ENCODE measurements at places on chromosomes 6 and 20.

- DNase-seq: no peak
These were observed 157.3 kb downstream of the DTNBP1 start for GRCh38 chr6:15505463-15505918.

DNA sequence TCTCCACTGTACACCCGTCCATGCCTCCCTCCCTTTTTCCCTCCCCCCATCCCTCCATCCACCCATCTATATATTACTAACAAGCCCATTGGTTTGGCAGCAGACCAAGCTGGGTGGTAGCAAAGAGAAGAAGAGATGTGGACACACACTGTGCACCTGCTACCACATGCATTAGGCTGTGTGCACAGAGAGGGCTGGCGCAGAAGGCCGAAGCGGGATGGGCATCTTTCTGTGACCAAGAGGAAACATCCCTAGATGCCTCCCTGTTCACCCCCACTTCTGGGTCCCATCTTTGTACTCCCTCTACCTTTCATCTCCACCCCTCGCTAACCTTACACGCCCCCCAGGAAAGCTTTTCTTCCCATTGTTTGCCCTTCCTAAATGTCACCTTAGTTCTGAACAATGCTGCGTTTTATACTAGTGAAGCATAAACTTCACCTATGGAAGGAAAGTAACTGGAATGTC lies 64.9 kb upstream of the AFDN start:
- no peak for DNase-seq

- no peak for DNase-seq
These were observed 102.3 kb downstream of the FILIP1 start for GRCh38 chr6:75391276-75391675.

GRCh38 chr6:51273228-51273961 lies 454.7 kb downstream of the TFAP2B start:
- no peak for DNase-seq

DNA sequence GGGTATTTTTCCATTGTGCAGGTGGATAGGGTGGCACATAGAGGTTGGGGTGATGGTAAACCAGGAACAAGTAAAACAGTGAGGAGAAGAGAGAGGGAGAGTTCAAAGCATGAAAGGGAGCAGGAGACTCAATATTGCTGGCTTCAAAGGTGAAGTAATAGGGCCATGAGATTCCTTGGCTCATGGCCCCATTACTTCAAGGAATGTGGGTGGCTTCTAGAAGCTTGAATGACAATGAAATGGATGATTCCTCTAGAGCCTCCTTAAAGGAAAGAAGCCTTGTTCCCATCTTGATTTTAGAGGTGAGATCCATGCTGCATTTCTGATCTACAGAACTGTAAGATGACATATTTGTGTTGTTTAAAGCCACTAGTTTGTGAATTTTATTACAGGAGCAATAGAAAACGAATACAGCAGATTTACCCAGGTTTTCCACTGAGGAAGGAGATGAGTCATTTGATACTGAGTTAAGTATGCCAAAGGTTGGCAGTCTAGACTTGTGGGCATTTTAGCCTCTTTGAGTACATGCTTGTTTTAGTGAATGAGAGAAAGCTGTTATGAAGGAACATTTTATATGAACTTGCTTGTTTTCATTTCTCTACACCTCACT lies 110.4 kb downstream of the PLCB4 start:
- no peak for DNase-seq

- DNase-seq: no peak
These were observed 76.0 kb downstream of the CD83 start for GRCh38 chr6:14193524-14193923.

GRCh38 chr20:14724036-14724435 lies 386.6 kb upstream of the FLRT3 start:
- no peak for DNase-seq

DNA sequence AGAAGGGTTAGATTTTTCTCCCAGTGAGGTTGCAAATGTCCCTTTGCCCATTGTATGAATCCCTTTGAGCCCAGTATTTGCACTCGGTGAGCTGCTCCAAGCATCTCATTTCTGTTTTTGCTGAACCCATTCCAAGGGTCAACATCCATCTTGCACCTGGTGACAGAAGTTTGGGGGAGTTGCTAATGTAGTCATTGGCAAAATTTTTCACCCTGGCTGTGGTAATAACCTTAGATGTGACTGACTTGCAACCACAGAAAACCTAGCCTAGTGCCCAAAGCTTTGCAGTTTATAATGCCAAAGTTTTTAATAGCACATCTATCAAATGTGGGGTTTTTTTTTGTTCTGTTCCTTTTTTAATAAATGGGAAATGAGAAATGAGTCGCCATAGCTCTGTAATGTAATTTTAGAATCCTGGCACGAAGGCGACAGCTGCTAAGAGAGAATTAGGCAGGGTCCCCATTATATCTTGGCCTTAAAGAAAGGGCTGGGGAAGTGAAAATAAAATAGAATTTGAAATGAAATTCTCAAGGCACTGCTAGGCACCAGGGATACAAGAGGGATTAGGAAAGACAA lies 682.8 kb downstream of the KIF16B start:
- no peak for DNase-seq

- DNase-seq: no peak
These were observed 789 bp downstream of the PHACTR1 start for GRCh38 chr6:12717356-12717755.

DNA sequence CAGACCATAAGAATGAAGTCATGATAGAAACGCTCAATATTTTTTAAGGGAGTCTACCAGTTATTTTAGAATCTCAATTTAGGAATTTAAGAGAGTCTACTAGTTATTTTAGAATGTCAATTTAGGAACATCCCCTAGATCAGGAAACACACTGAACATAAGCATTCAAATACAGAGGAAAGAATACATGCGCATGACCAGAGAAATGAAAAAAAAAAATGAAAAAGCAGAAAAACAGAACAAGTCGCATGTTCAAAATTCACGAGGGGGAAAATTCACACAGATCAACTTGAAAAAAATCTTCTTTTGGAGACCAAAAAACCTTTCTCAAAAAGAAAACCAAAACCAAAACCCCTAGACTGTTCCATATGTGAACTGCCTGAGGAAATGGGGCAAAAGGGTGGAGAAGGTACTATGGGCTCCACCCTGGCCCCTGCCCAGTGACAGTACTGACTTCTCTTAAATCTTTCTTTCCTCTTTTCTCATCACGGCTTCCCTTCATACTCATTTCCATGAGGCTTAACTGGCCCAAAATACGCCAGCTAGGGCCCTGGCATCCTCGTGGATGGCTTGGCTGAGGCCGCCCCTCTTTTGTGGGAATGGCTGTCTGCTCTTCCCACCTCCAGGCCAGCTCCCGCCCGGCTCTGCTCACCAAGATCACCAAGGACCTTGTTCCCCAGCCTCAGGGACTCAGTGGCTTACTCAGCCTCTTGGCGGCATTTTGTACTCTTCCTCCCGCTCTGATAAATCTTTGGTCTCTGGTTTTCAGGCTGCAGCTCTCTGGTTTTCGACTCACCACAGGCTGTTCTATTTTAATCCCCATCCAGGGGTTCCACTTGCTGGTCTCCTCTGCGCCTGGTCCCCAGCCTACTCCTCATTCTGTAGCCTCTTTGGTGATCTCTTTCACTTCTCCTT lies 11.2 kb downstream of the ZBTB2 start:
- no peak for DNase-seq

DNA sequence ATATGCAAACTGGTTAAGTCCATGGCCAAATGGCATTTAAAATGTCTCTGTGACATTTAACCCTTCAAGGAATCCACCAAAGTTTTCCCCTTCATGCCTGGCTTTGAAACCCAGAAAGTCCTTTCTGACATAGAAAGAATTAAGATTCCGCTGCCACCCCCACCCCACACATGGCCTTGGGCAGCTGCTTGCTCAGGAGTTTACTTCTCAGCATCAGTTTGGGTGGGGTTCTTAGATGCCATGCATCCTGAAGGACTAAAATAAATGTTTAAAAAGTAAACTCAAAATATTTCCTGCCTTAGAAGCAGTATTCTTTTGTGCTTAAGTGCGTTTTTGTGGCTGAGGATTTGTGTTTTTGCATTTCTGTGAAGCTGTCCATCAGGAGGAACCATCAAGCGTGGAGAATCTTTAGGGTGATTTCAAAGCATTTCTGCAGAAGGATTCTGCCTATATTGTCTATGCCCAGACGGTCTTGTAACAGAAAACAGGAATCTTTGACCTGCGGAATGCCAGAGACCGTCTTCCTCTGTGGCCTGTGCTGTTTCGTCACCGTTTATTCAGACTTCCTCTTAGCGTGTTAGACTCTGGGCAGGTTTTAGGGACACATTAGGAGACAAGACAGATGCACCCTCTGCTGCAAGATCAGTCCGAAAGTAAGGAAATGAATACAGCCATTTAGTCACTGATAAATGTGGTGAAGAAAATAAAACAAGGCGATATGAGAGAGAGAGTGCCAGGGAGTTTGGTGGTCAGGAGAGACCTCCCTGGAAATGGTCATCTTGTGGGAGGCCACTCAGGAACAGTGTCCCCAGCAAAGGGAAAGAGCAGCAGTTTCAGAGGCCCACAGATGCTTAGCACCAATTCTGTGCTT lies 6.2 kb downstream of the DUSP22 start:
- DNase-seq: no peak

DNA sequence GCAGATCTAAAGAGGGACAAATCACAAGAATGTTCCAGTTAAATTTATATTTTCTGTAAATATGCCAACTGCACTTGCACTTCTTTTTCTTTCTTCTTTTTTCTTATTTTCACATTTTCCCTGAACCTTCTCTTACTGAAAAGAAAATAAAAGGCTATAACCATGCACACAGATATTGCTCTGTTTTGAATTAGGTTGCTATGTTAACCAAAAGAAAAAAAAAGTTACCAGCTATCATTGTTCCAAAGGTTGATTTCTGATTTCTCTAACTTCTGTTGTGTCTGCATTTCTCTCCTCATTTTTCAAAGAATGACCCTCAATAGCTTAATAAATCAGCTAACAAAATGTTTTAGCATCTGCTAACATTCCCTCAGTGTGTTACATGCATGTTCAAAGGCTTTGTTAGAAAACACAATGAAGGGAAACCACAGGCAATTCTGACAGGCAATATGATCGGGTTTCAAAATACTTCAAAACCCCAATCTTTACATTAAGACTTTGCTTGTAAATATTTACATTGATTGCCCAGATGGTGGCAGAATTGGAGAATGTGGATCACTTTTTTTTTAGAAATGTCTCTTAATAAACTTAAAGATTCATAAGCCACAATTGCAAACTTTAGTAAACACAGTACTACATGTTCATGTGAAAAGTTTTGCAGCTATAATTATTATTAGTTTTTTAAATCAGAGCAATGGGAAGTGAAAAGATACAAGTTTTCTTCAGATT lies 928.3 kb upstream of the FLRT3 start:
- DNase-seq: no peak

DNA sequence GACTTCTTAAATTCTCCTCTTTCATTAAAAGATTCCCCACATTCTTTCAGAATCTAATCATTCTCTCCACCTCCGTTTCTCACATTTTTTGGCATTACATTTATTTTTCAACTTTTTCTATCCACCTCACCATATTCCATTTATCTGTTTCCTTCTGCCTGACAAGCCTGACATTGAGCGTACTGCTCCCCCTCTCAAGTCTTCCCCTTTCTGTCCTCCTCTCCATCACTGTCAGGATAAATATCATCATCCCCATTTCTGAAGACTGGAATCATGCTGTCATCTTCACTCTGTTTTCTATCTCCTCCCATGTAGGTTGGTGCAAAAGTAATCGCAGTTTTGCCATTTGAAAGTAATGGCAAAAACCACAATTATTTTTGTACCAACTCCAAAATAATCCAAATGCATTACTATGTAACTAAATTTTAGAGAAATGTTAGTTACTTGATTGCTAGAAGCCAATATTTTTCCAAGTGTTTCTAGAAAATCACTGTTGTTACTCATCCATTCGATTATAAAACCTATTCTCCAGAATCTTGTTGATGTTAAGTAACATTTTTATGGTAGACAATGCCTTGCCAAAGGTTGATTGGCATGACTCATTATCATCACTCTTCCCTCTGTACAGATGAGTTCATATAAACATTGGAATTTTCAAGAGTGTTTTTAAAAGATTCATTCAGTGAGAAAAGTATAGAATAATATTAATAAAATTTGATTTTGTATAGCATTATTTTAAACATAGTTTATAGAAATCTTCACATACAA lies 292.3 kb upstream of the RNF217 start:
- DNase-seq: no peak

DNA sequence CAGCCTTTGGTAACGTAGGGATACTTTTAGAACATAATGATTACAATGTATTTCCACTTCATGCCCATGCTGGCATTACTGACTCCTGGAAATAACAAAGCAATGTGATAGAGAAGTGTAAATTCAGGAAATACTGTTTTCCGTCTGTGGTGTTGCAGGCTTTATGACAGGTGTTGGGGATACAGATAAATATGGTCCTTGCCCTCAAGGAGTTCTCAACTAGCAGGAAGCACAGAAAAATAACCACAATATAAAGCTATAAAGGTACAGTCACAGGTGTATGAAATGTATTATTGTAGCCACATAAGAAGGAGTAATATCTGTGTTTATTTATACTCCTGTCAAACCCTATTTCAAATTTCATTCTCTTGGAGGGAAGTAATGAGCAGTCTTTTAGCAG lies 12.9 kb upstream of the LAMP5 start:
- DNase-seq: no peak

- peak; percentile 20 for DNase-seq
These were observed at the start of gene AKAP12 for GRCh38 chr6:151239603-151240035. Gene AKAP12 (plus strand): TSS chr6:151239967. CDS start chr6:151240563, 596 bp downstream.

DNA sequence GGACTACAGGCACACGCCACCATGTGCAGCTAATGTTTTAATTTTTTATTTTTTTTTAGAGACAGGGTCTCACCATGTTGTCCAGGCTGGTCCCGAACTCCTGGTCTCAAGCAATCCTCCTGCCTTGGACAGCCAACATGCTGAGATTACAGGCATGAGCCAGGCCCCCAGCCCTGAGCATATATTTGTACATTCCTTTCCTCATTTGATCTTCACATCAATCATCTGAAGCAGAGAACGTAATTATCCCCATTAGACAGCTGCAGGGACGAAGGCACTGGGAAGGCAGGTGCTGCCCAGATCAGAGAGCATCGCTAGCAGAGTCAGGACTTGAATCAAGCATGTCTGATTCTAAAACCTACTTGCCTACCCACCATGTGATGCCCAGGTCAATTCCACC lies 41.0 kb upstream of the SIRPA start:
- DNase-seq: no peak

DNA sequence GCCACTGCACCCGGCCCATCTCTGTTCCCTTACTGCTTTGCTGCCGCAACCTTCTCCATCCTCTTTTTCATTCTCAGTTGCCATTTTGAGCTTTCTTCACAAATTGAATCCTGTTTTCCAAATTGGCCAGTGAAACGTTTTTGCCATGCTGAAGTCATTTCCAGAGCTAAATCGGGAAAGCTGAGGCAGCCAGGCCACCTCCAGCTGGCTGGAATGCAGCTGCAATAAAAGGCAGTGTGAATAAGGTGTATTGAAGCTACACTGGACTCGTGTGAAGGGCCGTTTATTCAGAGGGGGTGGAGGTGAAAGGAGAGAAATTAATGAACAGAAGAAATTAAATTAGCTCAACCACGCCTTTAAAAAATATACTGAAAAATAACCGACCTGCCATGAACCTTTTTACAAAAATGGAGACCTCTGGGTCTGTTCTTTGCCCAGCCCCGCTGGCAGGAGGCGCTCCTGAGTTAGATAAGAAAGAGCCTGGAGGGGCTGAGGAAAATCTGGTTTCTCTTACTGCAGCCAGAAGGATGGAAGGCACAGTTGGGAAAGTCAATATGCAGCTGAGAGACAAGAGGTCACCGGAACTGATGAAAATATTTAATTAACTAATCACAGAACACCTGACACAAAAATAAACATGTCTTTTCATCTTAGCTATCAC lies 283.9 kb downstream of the FOXC1 start:
- no peak for DNase-seq

- no peak for DNase-seq
These were observed 68.6 kb upstream of the RIPOR2 start for GRCh38 chr6:25004357-25004756.

Data from colonic mucosa (tissue), 4 donors.